ENCODE measurements at places on chromosomes 5 and 9.

GRCh38 chr9:124758061-124758460 lies 13.1 kb downstream of the NR6A1 start:
- DNase-seq: no peak

GRCh38 chr9:127305838-127306226 lies 41.3 kb downstream of the GARNL3 start:
- DNase-seq: no peak

GRCh38 chr9:120344230-120344629 lies 235.7 kb downstream of the CDK5RAP2 start:
- no peak for DNase-seq

GRCh38 chr5:137595396-137596079 lies 96.4 kb upstream of the SPOCK1 start:
- DNase-seq: no peak
